Epithelial cell of esophagus (primary cell): ENCODE measurements at places on chromosomes 12 and 14.

DNA sequence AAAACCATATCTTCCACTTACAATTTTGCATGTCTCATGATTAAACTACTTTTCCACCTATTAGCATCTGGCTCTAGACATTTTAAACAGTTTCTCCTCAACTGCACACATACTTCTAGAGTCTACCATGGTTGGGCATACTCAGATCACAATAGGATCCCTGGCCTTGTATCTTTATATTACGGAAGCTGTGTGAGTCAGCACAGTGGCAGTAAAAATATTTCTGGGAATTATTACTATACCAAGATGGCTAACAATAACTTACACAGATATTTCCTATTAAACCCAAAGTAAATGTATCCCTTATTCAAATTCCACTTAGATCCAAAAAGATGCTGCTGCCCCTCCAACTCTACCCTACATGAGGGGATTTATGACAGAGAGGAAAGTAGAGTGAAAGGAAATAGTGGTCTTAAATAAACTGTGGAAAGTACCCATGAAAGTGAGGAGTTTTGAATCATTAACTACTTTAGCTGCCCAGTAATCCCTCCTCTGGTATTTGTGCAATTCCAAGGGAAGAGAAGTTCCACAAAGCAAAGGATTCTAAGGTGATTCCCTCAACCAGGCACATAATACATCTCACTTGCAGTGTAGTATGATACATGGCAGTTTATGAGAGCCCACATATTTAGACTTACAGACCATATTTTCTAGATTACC, 14.0 kb upstream of the CPSF6 start:
- DNase-seq: no peak

- no peak for DNase-seq
These were observed 18.7 kb downstream of the HVCN1 start for GRCh38 chr12:110670161-110670701.

GRCh38 chr12:28575593-28576205, 385.4 kb downstream of the CCDC91 start:
- peak; percentile 48 for DNase-seq

DNA sequence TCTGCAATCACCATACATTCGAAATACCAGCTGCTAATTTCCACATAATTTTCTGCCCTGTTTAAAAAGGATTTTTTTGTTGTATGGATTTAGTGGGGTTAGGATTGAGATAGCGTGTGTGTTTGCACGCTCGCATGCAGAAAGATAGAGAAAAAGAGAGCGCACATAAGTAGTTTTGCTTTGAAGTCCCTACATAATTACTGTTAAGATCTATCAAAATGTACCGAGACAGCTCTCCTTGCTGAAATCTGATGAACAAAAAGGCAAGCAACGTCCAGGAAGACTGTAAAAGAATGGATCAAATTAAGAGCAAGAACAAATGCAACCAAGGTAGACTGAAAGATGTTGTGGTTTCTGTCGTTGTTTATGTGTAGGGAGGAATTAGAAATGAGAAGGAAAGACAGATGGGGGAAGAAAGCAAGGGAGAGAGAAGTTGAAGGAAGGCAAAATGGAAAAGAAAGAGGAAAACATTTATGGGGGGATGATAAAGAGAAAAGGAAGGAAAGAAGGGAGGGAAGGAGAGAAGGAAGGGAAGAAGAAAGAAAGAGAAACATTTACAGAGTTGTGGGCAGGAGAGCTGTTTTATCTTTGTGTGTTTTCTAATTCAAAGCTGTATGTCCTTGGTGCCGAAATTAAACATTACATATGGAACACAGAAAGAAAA, 522.3 kb downstream of the MED13L start:
- DNase-seq: no peak

- DNase-seq: no peak
These were observed 10.6 kb upstream of the HAL start for GRCh38 chr12:96006727-96007126.

DNA sequence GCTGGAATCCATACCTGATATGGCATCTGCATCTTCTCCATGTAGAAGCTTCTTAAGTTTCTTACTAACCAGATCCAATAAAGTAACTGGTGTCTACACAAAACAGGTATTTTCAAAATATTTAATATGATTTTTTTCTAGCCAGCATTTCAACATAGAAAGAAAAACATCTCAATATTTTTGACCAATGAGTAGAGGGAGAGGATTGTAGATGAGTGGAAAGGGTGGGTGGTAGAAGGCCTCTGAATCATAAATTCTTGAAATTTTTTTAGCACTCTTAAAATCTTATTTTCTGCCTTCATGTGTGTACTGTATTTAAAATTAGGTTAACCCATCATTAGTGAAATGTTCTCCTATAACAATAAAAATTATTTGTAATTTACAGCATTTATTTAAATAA, 18.0 kb downstream of the DEPDC4 start:
- no peak for DNase-seq

DNA sequence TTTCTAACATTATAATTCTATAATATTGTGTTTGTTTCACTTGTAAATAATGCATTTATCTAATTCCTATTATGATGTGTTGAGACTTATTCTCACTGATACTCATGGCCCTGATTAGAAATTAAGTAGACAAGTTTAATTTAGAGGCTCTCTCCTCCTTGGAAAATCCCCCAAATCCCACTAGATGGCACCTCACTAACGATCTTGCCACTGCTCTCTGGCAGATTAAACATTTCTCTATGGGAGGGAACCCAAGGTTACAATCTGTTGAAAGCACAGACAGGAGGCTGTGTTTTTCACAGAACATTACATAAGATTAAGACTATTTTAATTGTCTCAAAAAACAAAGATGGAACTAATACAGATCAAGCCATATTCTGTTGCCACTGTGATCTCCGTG, 318.7 kb downstream of the LRFN5 start:
- peak; percentile 11 for DNase-seq

GRCh38 chr14:30375296-30375892, 183.6 kb upstream of the G2E3 start:
- peak; percentile 73 for DNase-seq

DNA sequence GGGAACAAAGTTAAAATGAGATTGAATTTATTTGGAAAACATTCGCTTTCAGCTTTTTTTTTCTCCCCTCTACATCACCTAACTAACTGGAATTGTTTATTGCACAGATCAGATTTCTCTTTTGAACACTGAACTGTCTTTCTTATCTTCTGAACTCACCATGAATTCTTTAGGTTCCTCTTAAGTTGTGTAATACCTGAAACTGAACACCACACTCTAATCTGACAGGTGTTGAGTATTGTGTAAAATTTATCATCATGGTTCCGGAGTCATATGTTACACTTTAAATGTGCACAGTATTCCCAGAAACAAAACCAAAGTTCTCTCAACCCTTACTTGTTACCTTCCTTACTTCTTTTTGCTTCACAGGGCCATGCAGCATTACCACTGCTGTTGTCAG, 66.8 kb downstream of the TGFB3 start:
- DNase-seq: peak; percentile 18

DNA sequence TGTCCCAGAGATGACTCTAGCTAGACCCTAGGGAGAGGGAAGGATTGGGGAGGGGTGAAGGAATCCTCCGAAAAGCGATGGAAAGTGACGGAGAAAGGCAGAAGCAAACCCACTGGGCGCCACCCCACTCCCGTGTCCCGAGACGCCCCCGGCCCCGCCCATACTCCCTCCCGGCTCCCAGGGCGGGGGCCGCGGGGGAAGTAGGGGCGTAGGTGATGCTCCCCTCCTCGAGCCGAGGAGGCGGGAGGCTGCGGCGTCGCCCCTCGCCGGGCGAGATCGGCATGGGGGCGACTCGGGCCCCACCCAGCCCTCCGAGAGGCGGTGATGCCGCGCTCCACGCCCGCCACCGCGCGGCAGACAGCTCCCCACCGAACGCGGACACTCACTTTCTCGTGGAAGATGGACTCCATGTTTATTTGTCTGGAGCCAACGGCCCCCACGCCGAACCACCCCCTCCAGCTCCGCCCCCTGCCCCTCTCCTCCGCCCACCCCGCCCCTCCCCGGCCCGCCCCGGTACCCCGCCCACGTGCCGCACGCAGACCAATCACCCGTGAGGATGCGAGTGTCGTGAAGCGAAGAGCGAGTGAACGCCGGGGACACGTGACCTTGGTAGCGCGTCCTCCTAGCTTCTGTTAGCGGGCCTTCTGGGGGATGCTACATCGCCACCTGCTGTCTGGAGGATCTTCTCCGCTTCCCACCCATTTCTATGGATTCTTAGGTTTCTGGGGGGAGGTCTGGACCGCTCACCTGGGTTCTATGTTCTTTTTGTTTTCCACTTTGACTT, at the start of gene ATXN3:
Gene ATXN3 (minus strand): TSS at position 440 of the 784 bp plus-strand sequence. CDS start 30 bp downstream, at position 410.
- DNase-seq: peak; percentile 99

DNA sequence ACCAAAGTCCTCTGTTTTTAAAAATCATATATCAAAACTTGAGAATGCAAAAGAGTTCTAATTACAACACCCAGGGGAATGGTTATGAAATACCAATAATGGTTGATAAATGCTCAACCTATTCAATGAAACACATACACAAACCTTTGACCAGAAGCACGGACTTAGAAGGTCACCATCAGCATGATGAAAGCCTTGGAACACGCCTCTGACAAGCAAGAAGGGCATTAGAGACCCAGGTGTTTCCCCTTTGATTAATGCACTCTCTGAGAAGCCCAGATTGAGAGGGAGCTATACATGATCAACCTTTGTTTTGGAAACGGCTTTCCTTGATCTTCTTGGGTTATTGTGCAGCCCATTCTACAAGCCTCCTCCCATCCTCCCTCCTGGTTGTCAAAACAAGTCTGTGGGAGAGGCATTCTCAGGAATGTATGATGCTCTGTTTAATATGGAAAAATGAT, 69.0 kb downstream of the ZFP36L1 start:
- no peak for DNase-seq

GRCh38 chr12:6603095-6603567, 4.0 kb downstream of the CHD4 start:
- peak; percentile 16 for DNase-seq

DNA sequence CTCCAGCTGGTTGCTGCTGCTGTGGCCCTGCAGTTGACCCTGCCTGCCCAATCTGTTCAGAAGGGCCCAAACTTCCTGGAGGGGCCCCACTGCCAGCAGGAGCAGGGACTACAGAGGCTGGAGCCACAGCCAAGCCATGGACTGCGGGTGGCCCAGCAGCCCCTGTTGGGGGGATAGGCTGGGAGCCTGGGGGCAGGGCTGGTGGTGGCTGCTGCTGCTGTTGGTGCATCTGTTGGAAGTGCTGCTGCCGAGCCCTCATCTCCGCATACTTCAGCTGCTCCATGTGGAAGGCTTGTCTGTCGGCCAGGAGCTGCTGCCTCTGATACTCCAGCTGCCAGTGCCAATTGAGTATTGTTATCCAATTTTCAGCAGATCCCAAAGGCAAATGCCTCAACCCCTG, 7.2 kb downstream of the MYL6 start:
- DNase-seq: no peak

DNA sequence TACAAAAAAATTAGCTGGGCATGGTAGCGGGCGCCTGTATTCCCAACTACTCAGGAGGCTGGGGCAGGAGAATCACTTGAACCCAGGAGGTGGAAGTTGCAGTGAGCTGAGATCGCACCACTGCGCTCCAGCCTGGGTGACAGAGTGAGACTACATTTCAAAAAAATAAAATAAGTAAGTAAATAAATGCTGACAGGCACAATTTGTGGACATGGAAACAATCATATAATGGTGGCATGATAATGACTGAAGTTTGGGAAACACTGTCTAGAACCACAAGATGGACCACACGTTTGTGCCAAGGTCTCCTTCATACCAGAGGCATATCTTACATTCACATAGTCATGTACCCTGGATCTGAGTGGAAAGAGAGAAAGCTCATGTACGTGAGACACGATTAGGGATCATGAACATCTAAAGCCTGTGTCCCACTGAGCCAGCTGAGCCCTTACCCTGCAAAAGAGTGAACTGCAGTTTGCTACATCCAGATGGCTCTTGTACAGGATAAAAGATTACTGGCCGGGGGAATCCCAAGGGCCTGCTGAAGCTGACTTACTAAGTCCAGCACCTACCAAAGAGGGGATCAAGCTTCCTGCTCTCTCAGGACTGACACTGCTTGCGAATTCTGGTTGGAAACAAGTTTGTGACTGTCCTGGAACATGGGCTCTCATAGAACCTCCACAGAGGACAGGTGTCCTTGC, 62.9 kb downstream of the TRAFD1 start:
- DNase-seq: no peak

GRCh38 chr14:96307434-96307833, 51.4 kb downstream of the BDKRB1 start:
- no peak for DNase-seq

DNA sequence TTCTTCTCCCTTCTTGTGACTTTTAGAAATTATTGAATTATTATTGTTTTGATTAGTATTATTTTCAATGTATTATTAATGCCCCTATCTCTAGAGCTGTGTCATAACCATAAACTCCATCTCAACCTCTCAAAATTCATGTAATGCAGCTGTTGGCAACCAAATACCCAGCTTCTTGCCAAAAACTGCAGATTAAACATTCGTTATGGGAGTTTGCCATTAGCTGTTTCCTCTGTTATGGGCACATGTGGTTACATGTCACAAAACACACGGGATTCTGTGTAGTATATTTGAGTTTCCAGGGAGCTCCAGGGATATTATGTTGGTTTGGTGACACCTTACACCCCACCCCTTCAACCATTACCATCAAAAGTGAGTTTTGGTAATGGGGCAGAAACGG, 2.8 kb upstream of the ALX1 start:
- DNase-seq: no peak

DNA sequence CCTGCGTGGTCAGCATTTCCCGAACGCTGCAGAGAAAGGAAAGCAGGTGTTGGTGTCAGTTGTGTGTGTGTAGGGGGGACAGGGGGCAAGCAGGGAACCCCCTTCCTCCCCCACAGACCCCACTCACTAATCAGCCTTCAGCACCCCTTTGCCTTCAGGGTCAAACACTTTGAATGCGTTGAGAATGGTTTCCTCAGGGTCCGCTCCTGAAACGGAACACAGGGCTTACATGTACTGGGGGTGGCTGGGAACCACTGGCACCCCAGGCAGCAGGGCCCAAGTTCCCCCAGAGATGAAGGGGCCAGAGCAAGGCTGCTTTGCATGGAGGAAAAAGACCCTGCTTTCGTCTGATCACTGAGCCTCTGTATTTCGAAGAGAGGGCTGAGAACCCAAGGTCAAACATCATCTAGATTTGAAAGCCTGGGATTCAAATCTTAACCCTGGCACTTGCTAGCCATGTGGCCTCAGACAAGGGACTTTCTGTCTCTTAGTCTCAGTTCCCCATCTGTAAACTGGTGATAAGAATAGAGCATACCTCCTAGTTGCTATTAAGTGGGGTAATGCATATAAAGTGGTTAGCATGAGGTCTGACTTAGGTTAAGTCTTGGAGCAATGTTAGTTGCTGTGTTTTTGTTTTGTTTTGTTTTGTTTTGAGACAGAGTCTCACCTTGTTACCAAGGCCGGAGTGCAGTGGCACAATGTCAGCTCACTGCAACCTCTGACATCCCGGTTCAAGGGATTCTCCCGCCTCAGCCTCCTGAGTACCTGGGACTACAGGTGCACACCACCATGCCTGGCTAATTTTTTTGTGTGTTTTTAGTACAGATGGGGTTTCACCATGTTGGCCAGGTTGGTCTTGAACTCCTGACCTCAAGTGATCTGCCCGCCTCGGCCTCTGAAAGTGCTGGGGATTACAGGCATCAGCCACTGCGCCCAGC, 7.0 kb downstream of the MYL2 start:
- DNase-seq: no peak
